ENCODE measurements at places on chromosomes 4 and X. TPM values are rescaled to one million over a fixed set of nuclear protein-coding genes. Genes with fewer than 3 reads are reported as not detected.

RTL5 gene
- 1.1 TPM for total RNA-seq

G3BP2 gene
- 300 TPM for total RNA-seq

MRPS18C gene
- 22.9 TPM for total RNA-seq

DNA sequence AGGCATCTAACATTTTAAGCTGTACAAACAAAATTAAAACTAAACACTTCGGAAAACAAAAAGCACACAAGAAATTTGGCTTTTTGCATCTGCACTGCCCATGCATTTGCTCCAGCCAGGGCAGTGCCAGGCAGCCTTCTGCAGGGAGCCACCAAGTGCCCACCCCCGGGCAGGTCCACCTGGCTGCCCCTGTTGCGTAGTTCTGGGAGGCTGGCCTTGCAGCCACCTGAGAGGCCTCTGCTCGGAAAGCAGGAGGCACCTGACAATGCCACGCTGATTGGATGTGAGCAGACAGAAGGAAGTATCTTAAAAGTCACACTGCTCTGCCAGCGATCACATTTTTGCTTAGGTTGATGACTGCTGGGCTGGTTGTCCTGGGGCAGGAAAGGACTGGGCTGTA lies 3.5 kb downstream of the TMEM271 start:
- H3K36me3 ChIP-seq: no peaks in the 10 kb centered on the region
- peaks cover 4% of the 10 kb centered on the region for H3K4me1 ChIP-seq
- no peak overlapping the region for H3K27ac ChIP-seq
- peaks cover 6% of the 10 kb centered on the region for H3K27me3 ChIP-seq
- H3K4me3 ChIP-seq: no peak overlapping the region

- H3K36me3 ChIP-seq: no peaks in the 10 kb centered on the region
- DNase-seq: no peak
- no peak overlapping the region for H3K4me3 ChIP-seq
- H3K4me1 ChIP-seq: no peaks in the 10 kb centered on the region
- H3K27me3 ChIP-seq: peaks cover 3% of the 10 kb centered on the region
Measured at GRCh38 chr4:7397206-7398103, 37.3 kb downstream of the PSAPL1 start.

DNA sequence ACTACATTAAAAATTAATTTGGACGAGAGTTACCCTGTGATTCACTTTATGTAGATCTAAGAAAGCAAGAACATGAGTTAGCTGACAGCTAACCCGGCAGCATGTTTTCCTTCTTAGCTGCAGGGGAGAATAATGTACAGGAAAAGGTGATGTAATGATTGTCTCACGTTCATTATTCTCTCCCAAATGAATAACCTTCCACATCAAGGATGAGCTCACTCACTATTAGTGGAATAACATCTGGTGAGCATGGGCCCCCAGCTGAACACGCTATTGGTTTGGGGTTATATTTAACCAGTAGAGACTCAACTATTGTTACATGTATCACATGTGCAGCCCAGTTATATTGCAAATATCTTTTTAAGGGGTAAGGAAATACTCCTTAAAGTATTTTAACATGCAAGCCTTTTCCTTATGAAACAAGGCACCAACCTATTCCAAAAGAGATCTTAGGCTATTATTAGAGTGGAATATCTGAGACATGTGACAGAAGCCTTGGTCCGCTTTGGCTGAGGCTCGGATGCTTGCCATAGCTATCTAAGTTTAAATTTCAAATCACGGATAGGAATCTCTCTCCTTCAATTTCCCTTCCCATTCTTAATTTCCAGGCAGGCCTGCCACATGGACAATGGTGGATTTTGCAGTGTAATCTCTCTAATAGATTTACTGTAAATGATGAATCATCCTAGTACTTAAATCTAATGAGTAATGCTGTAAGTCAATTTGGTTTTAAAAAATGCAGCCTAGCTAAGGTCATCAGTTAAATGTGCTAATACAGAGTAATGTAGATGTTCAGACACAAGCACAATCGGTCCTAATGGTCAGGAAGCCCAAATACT lies 99.0 kb upstream of the OTUD4 start:
- H3K4me1 ChIP-seq: no peaks in the 10 kb centered on the region
- H3K4me3 ChIP-seq: no peak overlapping the region
- H3K36me3 ChIP-seq: no peaks in the 10 kb centered on the region
- DNase-seq: no peak
- no peaks in the 10 kb centered on the region for H3K27me3 ChIP-seq

- no peaks in the 10 kb centered on the region for H3K27me3 ChIP-seq
- DNase-seq: no peak
- H3K4me1 ChIP-seq: no peaks in the 10 kb centered on the region
- H3K36me3 ChIP-seq: no peaks in the 10 kb centered on the region
- H3K4me3 ChIP-seq: no peak overlapping the region
Measured at GRCh38 chrX:148928811-148929210, 428.4 kb downstream of the AFF2 start.

DNA sequence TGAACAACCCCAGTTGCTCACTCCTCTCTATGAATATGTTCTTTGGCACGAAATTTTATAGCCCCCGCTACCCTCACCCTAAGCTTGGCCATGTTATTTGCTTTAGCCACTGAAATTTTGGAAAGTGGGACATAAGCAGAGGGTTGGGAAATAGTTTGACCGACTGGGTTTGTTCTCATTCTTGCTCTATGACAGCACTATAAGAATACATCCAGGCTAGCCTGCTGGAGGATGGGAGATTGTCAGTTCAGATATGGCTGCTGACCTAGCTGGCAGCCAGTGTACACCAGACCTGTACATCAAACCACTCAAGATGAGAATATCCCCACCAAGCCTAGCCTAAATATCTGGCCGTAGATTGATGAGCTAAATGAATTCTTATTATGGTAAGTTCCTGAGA lies 298.1 kb downstream of the PDGFC start:
- no peaks in the 10 kb centered on the region for H3K4me1 ChIP-seq
- H3K4me3 ChIP-seq: no peak overlapping the region
- H3K27ac ChIP-seq: no peak overlapping the region
- no peak for DNase-seq
- H3K36me3 ChIP-seq: no peaks in the 10 kb centered on the region
- H3K27me3 ChIP-seq: no peaks in the 10 kb centered on the region
